ENCODE measurements at places on chromosomes 1 and 21.

DNA sequence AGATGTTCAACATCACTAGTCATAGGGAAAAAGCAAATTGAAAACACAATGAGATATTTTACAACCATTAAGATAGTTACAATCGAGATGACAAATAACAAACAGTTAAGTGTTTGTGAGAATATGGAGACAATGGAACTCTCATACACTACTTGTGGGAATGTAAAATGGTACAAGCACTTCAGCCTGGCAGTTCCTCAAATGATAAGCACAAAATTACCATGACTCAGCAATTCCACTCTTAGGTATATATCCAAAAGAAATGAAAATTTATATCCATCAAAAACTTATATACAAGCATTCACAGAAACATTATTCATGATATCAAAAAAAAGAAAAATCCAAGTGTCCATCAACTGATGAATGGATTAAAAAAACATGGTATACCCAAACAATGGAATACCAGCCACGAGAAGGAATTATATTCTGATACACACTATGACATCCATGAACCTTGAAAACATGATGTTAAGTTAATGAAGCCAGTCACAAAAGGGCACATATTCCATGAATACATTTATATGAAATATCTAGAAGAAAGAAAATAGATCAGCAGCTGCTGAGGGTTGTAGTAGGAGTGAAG lies 76.4 kb downstream of the EVI5 start:
- no peak for DNase-seq

DNA sequence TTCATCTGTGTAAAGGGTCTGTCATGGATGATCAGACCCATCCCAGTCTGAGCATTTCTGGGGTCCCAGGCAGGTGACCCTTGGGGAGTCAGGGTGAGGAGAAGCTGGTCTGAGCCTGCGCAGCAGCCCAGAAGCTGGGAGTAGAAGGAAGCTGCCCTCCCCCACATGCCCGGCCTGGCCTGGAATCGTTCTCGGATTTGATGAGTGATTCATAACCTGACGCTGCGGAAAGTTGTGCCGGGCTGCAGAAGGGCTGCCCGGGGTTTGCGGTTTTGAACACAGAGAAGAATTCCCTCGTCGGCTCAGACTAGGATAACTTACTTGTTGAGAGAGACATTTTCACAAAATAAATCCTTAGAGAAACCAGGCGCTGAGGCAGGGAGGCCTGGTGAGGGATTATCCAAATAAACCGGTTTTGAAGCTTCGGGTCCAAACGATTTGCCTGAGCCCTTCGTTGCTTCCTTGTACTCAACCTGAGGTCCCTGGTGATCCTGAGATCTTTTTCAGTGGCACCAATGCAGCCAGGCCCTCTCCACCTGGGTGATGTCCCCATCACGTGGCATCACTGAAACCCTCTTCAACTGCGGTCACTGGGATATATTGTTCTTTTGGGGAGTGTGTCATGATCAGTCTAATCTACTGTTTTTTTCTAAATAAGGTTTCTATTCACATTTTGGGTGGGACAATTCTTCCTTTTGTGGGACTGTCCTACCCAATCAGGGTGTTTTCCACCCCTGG lies 29.2 kb downstream of the EPHB2 start:
- peak; percentile 41 for DNase-seq

DNA sequence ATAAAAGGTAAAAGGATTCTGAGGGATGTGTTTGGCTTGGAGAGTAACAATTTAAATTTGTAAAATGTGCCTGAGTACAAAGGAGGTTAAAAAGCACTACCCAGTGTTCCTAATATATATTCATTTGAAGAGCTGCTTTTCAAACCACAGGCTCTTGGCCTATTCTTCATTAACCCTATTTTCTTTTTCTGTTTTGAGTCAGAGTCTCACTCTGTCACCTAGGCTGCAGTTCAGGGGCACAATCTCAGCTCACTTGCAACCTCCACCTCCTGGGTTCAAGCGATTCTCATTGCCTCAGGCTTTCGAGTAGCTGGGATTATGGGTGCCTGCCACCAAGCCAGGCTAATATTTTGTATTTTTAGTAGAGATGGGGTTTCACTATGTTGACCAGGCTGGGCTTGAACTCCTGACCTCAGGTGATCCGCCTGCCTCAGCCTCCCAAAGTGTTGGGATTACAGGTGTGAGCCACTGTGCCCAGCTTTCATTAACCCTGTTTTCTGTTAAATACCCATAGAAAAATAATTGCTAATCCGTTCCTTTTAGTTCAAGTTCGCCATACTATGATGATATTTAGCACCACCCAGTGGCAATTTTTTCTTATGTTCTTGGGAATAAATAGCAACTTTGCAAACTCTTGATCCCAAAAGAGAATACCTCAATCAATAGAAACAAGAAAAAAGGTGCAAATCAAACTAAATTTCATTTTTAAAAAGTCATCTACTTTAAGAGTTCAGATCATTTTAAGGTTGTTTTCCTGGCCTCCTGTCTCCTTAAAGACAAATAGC lies 30.5 kb downstream of the ZBTB8OS start:
- peak; percentile 26 for DNase-seq

- DNase-seq, result peak; percentile 33
Observed at GRCh38 chr1:113811156-113811887, 954 bp downstream of the RSBN1 start.

- peak; percentile 32 for DNase-seq
Observed at GRCh38 chr1:23019863-23020625, 776 bp downstream of the KDM1A start.

DNA sequence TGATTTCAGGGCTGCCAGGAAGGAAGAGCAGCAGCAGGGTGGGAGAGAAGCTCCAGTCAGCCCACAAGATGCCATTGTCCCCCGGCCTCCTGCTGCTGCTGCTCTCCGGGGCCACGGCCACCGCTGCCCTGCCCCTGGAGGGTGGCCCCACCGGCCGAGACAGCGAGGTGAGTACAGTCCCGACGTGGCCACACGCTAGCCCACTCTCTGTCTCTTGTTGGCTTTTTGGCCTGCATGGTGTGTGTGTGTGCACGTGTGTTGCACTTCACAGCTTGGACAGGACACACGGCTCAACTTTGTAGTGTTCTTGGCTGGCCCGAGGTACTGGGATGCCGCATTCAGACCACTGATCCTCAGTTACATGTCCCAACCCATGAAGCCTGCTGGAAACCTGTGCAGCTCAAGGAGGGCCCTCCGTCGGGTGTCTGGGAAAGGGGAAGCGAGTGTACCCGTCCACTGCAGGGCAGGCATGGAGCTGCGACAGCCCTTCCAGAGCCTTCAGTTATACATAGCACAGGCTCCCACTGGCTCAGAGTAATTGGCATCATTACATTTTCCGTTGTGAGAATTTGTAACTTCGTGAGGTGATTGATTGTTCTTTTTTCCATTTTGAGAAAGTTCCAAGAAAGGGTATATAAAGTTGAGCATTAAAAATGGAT lies 454 bp downstream of the CORT start:
- no peak for DNase-seq

DNA sequence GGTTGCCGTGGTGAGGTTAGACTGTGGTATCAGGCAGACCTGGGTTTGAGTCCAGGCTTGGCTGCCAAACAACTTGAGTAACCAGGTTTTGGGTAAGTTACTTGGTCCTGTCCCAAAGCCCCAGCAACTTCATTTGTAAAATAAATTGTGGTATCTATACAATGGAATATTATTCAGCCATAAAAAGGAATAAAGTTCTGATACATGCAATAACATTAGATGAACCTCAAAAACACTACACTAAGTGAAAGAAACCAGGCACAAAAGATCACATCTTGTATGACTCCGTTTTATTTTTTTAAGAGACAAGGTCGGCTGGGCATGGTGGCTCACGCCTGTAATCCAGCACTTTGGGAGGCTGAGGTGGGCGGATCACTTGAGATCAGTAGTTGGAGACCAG lies 16.4 kb upstream of the MIXL1 start:
- no peak for DNase-seq

GRCh38 chr1:22285549-22286396 lies 142.9 kb upstream of the WNT4 start:
- DNase-seq, result no peak

- DNase-seq, result no peak
Observed at GRCh38 chr1:154306151-154306550, 14.7 kb upstream of the AQP10 start.

DNA sequence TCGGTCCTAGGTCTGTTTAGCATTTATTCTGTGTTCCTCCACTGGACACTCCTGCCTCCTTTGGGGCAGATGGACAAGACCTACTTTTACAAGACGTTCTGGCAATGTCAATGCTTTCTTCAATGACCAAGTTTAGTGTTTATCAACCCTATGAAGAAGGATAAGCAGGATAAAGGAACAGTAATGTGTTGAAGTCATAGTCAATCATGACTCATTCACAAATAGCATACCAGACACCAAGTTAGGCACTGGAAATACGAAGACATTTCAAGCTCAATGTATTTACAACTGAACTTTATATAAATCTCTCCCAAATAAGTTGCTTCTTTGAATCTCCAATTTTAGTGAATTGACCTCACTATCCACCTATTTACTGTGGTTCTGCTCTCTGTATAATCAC lies 4.8 kb upstream of the SLC35D1 start:
- DNase-seq, result no peak

GRCh38 chr1:75937034-75937433 lies 4.8 kb upstream of the ASB17 start:
- no peak for DNase-seq

Measured in inflammatory macrophage treated with lipopolysaccharide for 4 hours (primary cell).